ENCODE measurements at places on chromosomes 1 and 21. TPM values are rescaled to one million over a fixed set of nuclear protein-coding genes. Genes with fewer than 3 reads are reported as not detected.

GRCh38 chr1:9591669-9592509 is 3.2 kb downstream of the TMEM201 start:
- DNase-seq, result no peak

CD101 gene
- total RNA-seq, result 1.0 TPM

DNA sequence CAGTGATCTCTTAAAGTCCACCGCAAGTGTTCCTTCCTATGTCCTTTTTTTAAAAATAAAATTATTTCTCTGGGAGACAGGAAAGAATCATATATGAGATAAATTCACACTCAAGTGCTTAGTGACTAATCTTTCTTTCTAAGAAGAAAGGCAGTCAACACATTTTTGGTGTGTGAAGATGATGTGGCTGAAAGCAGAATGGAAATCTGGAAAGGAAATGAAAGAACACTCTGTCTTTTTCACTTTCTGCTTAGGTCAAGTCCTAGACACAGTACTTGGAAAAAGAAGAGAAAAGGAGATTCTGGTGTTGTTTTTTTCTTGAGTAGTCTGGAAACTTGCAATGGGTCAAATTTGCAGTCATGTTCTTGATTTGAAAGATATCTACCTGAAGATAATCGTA is 45.5 kb upstream of the PRRX1 start:
- no peak for DNase-seq

SPTA1 gene
- total RNA-seq, result 3.9 TPM

DNA sequence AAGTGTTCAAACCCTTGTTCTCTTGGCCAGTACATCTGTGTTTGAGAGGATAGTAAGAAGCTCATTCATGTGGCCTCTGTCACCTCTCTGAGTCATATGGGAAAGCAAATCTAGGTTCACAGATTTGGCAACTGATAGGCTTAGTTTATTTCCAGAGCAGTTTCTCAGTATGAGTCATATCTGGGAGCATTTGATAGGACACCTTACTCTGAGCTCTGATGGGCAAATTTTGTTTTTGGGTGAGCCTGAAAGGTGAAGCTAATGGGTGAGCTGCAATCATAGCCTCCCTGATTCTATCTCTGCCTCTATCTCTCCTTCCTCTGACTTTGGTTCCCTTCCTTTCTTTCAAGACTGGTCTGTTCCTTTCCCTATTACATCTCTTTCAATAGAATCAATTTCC is 134.4 kb downstream of the S1PR1 start:
- no peak for DNase-seq

DNA sequence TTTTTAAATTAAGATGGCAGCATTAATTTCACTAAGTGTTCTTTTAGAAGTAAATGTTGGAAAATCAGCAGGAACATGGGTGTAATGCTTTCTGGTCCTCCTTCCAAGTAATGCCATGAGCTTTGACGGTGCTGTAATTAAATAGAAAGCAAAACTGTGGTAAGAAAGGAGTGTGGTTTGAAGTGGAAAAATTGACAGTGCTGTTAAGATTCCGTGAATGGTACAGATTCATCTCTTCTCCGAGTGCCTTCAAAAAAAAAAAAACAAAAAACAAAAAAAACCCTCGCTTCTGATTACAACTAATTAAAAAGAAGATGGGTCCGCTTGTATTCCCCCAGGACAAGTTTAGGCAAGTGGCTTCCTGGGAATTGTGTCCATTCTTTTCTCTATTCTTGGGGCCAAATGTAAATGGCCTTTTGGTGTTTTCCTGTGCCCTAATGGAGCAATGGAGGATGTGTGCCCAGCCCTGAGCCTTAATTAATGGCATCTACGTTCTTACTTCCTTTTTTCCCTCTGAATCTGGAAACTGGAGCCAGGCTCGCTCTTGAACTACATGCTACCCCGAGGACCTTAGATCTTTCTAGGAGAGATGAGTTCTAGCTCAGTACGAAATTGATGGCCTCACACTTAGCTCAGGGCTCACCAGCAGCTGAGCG is 5.1 kb downstream of the LMO4 start:
- no peak for DNase-seq

WNT2B gene
- 55.2 TPM for total RNA-seq

FNBP1L gene
- 71.4 TPM for total RNA-seq

- DNase-seq, result no peak
These were observed 97.3 kb downstream of the USP25 start for GRCh38 chr21:15826908-15827601.

SAMSN1 gene
- 16.2 TPM for total RNA-seq

SPRR2D gene
- not detected for total RNA-seq

DNA sequence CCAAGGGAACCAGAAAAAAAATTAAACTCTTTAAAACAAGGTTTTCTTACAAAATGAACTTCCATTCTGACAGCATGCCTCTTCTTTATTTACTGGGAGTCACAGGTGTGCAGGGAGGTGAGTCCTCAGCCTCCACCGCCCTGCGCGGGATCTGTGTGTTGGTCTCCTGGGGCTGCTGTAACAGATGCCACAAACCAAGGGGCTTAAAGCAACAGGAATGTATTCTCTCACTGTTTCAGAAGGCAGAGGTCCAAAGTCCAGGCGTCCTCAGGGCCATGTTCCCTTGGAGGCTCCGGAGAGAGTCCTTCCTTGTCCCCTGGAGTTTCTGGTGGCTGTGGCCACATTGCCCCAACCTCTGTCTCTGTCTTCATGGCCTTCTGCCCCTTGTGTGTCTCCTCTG is 123.6 kb upstream of the C1orf174 start:
- no peak for DNase-seq

IQCC gene
- total RNA-seq, result 3.2 TPM

- no peak for DNase-seq
These were observed at the start of gene SAMD11 for GRCh38 chr1:923131-923990. SAMD11 (plus strand) TSS chr1:923923; CDS start chr1:924432, 509 bp downstream.

DNA sequence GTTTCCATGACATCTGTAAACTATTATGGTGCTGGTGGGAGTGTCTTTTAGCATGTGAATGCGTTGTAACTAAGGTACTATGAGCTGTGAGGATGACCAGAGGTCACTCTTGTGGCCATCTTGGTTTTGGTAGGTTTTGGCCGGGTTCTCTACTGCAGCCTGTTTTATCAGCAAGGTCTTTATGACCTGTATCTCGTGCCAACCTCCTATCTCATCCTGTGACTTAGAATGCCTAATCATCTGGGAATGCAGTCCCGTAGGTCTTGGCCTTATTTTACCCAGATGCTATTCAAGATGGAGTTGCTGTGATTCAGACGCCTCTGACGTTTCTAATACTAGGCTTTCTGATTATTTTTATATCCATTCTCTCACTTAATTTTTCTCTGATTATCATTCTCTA is 9.4 kb downstream of the NCAM2 start:
- no peak for DNase-seq

DNA sequence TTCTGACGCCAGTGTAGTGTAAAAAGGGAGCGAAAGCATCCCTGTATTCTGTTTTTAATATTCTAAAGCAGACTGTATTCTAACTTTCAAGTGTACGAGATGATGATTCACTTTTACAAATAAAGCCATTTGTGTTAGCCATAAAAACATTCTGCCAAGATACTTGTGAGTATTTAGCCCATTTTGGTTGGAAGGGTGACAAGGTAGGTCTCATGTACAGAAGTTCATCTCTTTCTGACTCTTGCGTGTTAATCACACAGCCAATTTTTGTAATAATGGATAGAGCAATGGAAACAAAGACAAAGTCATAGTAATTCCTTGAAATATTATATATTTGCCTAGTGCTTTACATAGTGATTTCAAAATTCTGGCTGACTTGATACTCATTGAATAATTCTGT is 125.3 kb upstream of the GREM2 start:
- DNase-seq, result no peak

DNA sequence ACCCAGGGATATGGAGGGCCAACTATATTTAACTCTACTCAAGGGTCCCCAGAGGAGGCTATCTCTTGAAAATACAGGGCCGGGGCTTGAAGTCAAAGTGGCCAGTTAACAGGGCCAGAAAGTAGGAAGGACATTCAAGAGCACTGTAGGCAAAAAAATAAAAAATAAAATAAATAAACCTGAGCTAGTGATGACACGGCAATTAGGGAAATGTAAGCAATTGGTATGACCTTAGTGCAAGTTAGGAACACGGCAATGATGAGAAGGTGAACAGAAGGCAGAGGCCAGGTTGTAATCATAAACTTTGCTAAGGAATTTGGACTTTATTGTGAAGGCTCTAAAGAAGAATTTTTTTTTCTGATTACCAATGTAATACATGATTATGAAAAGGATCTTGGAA is 3.4 kb upstream of the B3GALNT2 start:
- no peak for DNase-seq

- no peak for DNase-seq
These were observed 787 bp upstream of the GIPC2 start for GRCh38 chr1:78044796-78045562.

GRCh38 chr1:173903827-173904531 is 13.1 kb downstream of the SERPINC1 start:
- DNase-seq, result no peak

DNA sequence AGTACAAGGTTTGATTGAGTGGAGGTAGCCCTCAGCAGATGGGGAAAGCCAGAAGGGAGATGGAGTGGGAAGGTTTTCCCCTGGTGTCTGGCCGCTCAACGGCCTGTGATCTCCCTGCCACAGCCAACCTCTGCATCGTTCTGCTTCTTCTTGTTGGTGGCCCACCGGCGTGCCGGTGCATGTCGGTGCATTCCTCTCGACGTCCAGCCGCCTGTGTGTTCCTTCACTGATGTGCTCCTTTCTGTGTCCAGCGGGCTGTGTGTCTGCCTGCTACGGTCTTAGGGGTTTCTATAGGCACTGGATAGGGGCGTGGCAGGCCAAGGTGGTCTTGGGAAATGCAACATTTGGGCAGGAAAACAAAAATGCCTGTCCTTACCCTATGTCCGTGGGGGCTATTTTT is 101.0 kb downstream of the XPR1 start:
- DNase-seq, result no peak
